Caki2 (cell line): ENCODE measurements at places on chromosomes 7 and 10.

- DNase-seq, result no peak
Measured at GRCh38 chr10:5618829-5619228, 47.6 kb downstream of the ASB13 start.

- peak; percentile 12 for DNase-seq
Measured at GRCh38 chr7:37198041-37198905, 250.4 kb downstream of the ELMO1 start.

DNA sequence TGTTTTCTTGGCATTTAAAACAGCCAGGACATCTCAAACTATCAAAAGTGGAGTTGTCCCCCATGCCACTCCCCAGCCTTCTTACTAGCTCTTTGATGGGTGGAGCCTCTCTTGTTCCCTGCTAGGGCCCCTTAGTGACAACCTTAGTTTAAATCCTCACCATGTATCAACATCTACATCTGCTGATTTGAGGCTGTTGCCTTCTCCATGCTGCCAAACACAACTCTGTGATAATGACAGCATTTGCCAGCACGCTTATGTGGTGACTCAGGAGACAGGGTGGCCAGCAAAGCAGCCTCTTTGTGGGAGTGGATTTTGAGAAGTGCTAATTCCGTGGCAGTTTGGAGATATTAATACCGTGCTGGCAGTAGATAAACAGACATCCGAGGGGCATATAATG lies 145.4 kb downstream of the LRRC4 start:
- no peak for DNase-seq

- no peak for DNase-seq
Measured at GRCh38 chr7:45087301-45088145, 1.2 kb downstream of the NACAD start.

GRCh38 chr10:98078774-98079173 lies 48.4 kb upstream of the CRTAC1 start:
- DNase-seq, result no peak

- DNase-seq, result no peak
Measured at GRCh38 chr10:72061491-72061890, 26.9 kb downstream of the SPOCK2 start.

- no peak for DNase-seq
Measured at GRCh38 chr7:142997456-142997989, 29.4 kb downstream of the OR9A2 start.

DNA sequence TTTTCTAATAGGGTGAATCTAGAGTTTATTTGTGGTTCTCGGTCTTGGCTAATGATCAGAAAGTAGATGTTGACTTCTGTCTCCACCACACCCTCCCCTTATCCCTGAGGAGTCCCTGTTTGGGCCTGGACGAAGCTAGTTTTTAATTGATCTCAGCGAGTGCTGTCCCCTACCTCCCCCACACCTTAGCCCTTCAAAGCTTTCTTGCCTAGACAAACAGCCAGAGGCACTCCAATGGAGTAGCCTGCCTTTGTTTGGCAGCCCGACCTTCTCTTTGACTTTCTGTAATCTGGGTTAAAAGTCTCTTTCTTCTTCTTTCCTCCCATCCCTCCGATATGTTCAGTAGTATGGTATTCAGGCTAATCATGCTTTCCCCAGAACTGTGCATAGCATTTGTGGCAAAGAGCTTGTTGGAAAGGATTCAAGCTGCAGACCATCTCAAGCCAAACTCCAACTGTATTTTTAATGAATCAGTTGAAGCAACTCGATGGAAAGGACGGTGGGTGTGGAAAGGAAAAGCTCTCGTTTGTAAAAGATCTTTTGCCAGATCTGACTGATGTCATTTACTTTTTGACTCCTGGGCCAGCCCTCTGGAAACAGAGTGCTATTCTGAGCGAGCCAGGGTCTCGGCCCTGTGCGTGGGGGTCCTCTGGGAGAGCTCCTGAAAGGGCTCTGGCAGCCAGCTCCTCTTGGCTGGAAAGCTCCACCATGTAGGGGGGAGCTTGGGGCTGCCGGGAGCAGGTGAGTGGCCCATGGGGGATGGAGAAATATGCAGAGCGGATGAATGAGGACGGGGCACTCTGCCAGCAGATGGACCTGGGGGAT lies 4.5 kb downstream of the FAM180A start:
- DNase-seq, result no peak

DNA sequence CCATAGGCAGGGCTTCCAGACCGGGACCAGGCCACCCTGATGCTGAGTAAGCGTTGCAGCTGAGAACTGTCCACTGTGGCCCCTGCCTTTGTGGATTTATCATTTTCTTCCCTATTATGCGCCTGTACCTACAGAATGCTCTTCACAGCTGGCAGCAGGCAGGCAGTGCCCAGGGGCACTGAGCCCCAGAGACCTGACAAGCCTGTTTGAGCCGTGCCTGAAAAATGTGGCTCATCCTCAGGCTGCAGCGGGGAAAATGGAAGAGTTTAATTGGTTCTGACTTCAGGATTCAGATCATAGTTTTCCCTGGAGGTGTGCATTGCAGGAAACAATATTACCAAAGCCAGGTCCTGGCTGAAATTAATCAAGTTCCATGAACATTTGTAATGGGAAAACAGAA lies 200.2 kb downstream of the ZNF438 start:
- DNase-seq, result no peak

GRCh38 chr10:106625751-106626150 lies 538.8 kb downstream of the SORCS1 start:
- no peak for DNase-seq

DNA sequence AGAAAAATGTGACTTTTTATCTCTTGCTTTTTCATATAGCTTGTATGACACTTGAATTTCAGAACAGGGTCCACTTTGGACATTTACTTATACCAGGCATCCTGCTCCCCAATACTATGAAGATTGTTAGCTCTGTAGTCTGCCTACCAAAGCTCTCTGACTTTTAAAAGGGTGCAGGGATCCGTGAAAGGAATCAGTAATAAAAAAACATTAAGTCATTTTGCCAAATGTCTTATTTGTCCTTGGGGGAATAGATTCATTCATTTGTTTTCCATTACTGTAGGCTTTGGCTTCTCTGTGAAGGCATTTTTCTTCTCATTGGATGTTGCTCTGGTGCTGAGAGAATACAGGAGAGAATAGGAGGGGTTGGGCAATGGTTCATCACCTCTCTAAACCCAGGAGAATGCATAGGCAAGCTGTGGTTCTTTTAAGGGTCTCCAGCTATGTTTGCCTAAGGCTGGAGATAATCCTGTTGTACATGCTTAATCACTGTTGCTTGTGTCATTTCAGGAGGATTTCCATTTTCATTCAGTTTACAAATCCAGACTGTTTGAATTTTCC lies 103.5 kb downstream of the SRI start:
- peak; percentile 5 for DNase-seq

- DNase-seq, result no peak
Measured at GRCh38 chr7:25860275-25861163, 291.5 kb upstream of the NFE2L3 start.

DNA sequence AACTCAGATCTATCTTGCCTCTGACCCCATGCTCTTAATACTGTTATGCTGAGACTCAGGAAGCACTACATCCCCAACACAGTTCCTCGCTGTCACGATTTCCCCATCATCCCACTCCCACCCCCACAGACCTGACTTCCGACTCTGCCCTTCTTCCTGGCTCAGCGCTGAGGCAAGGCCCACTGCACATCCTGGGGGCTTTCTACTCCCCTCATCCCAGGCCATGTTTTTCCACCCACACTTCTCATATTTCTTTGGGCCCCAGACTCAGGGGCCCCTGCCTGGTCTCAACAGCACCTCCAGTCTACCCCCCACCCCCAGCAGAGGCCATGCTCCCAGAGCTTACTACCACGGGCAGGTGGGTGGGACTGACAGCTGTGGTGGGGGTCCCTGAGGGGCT lies 7.7 kb upstream of the NDST2 start:
- DNase-seq, result no peak

DNA sequence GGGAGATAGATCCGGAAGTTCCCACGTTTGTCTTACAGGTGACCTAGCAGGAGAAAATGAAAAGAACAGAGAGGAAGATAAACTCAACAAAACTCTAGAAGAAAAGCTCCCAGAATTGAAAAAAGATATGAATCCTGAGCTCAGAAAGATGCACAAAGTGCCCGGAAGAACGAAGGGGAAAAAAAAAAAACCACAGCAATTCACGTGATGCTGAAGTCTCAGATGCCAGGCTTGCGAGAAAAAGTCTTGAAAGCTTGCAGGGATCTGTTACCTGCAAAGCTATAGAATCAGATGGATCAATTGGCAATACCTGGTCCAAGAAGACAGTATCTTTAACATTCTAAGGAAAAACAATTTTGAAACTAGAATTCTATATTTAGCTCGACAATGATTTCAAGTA lies 33.5 kb downstream of the CARD11 start:
- DNase-seq, result no peak

GRCh38 chr7:98354511-98355249 lies 46.2 kb downstream of the BAIAP2L1 start:
- DNase-seq, result peak; percentile 87

- no peak for DNase-seq
Measured at GRCh38 chr10:11074536-11075267, 57.0 kb downstream of the CELF2 start.

DNA sequence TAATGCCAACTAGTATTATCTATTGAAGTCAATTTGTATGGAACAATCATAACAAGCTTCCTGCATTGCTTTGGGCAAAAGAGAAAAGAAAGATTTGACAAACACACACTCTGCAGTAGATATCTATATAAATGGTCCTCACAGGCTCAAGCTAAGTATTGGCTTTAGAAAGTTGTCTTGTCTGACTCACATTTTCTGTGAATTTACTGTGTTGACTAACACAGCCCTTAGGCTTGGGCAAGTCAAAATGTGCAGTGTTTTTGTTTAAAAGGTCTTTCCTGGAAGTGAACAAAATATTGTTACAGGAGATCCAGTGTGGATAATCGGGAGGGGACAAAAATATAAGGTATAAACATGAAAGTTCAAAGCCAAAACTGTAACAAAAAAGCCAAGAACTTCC lies 194.4 kb downstream of the RELN start:
- no peak for DNase-seq

DNA sequence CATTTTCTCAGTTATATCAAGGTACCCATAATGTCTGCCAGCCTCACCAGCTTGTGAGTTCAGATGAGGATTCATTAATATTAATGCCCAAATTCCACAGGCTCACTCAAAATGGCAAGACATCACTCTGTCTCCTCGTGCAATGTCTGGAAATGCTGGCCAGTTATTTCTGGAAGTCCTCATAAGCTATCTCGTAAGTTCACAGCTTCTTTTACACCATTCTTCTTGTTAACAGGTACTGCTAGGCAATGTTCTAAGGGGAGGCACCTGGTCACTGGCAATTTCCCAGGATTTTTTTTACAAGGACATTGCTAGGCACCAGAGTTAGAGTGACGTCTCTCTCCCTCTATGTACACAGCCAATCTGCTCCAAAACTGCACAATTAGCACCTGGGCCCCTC lies 80.2 kb upstream of the SEMA3C start:
- no peak for DNase-seq

GRCh38 chr7:18474944-18475343 lies 20.6 kb upstream of the HDAC9 start:
- DNase-seq, result no peak

- peak; percentile 68 for DNase-seq
Measured at GRCh38 chr10:106577266-106577665, 587.2 kb downstream of the SORCS1 start.

DNA sequence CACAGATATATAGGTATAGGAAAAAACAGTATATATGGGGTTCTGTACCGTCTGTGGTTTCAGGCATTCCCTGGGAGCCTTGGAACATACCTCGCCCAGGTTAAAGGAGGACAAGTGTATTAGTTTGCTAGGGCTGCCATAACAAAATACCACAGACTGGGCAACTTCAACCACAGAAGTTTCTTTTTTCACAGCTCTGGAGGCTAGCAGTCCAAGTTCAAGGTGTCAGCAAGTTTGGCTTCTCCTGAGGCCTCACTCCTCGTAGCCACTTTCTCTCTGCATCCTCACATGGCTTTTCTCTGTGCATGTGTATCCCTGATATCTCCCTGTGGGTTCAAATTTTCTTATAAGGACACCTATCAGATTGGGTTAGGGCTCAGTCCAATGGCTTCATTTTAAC lies 189.1 kb downstream of the DNAH11 start:
- DNase-seq, result no peak

GRCh38 chr10:33302208-33302829 lies 32.1 kb downstream of the NRP1 start:
- DNase-seq, result no peak

- peak; percentile 22 for DNase-seq
Measured at GRCh38 chr10:109889867-109890266, 33.4 kb downstream of the XPNPEP1 start.

DNA sequence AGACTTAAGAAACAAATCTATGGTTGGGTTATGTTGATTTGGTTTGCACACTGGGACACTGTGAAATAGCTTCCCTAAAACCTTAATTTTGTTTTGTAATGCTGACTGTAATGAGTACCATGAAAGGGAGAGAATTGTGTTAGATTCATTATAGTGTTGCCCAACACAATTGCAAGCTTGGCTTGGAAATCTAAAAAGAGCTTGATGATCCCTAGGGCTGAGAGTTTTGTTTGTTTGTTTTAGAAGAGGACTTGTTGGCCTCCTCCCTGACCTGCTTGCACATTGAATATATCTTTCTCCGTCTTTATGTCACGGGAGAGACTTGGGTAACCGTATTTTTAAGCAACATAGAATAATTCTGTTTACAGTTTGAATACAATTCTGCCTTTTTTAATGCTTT lies 410.1 kb downstream of the ARL4A start:
- no peak for DNase-seq

DNA sequence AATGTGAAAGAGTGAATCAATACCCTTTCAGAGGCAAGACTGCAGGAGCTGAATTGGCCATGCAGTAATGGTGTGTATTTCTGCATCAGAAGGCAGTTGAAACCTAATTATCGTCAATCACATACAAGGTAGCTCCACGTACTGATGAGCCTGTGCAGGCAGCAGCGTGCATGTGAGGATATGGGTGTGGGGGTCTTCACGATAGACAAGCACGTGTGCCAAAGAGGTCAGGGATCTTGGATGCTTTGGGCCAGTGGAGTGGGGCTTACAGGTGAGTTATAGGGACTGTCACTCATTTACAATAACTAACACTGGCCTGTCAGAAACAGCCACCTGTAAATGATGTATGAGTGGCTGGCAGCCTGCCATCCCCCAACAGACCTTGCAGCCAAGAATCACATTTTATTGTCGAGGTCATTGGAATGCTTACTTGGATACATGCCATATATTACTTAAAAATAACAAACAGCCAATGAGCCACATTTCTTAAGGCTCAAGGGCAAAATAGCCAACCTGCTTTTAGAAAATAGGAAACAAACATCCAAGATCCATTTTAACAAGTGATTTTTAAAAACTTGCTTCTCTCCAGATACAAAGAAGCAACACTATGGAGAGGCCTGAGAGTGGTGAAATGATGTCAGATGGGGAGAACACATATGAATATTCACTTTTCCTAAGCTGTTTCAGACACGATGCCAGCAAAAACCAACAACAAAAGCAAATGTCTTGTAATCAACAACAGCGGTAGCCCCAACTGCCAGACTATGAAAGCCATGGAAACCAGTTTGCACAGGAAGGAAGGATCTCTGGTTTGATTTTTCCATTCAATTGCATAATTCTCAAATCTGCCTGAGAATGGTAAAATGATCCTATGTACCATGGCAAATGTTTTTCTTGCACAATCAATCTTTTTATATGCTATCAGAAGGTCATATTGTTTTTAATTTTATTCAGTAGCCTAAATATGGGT lies 210.7 kb downstream of the SKAP2 start:
- peak; percentile 86 for DNase-seq
